CD4-positive, alpha-beta T cell treated with Interleukin-15 for 4 hours (primary cell): ENCODE measurements at places on chromosomes 12 and 14.

- no peak for DNase-seq
These were observed 22.5 kb upstream of the AKAP6 start for GRCh38 chr14:32306549-32306948.

- DNase-seq: no peak
These were observed 9.4 kb downstream of the CDCA4 start for GRCh38 chr14:105011312-105011990.

DNA sequence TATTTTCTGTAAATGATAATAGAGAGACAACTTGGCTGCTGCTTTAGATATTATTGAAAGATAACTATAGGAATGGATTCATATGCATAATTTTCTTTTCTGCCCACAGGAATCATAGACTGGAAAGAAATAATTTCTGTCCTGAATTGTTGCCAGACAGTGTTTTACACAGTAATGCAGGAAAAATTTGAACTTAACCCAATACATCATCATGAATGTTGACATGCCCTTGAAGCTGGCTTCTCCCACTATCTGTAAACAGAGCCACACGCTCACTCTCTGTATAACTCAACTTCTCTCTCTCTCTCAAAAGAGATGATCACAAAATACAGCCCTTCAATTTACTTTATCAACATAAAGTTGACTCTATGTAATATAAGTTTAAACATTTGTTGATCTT is 56.6 kb downstream of the PAX9 start:
- no peak for DNase-seq

DNA sequence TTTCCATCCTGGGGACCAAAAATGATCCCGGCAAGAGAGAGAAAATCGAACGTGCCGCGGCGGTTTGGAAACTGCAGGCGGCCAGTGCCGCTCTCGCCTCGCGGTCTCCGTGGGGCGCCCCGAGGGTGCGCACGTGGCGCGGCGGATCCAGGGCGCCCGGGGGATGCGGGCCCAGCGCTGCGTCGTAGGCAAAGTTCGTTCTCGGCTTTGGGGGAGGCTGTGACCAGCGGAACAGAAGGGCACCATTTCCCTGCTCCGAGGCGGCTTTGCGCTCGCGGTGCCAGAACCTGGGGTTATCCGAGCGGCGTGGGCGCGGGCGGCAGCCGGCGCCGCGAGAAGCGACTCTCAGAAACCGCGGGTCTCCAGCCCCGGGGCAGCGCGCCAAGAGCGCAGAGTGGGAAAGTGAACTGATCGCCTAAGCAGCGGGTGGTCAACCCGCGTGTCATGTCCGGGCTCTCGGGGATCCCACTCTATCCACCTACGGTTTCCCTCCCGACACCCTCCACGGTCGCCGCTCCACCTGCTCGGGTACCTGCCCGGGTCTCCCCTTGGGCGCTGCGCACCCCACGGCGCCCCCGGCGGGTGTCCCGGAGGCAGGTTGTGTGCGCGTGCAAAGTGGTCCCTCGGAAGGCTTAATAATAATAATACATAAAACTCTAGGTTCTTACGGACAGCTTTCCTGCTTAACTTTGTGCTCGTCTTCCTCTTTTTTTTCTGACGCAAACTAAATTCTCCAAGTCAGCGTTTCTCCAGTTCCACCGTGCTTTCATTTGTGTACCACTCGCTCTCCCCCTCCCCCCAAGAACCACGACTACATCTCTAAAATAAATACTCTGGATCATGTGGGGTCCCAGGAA is 1.2 kb downstream of the ESRRB start:
- DNase-seq: no peak

GRCh38 chr12:96520767-96521166 is 31.4 kb downstream of the CFAP54 start:
- DNase-seq: no peak

- DNase-seq: no peak
These were observed 116.0 kb upstream of the RTL1 start for GRCh38 chr14:101019541-101019940.

DNA sequence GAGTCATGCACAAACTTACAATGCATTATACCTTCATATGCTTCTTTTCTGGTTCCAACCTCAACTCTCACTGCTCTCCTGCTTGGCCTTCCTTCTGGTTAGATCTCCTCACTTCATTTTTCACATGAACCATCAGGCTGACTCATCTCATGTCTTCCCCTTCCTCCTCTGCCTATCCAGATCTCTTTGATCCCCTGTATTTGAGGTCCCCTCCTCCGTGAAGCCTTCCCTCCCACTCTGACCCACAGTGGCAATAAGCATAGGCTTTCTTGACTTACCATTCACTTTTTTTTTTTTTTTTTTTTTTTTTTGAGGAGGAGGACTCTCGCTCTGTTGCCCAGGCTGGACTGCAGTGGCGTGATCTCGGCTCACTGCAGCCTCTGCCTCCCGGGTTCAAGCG is 14.7 kb upstream of the ASIC1 start:
- no peak for DNase-seq

DNA sequence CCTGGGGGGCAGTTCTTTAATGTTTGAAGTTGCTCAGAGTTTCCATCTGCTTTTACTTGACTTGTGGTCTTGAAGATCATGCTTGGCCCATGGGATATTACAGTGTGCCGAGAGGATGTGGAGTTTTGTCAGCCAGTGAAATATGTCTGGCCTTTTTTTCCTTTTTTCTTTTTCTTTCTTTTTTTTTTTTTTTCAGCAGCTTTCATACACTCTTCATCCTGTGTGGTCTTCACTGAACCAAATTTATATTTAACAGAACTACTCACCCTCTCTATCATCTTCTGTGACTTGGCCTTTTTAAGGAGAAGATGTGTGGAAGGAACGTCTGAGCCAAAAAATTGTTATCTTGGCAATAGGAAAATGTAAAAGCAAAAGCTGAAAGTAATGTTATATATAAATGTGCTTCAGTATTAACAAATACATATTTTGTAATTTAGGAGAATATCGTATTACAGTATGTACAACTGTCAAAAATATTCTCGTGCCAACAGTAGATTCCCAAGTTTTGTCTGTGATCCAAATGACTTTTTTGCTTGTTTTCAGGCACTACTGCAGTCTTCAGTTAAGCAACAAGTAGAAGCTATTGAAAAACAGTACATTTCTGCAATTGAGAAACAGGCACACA is 200.6 kb downstream of the CCDC91 start:
- DNase-seq: no peak

DNA sequence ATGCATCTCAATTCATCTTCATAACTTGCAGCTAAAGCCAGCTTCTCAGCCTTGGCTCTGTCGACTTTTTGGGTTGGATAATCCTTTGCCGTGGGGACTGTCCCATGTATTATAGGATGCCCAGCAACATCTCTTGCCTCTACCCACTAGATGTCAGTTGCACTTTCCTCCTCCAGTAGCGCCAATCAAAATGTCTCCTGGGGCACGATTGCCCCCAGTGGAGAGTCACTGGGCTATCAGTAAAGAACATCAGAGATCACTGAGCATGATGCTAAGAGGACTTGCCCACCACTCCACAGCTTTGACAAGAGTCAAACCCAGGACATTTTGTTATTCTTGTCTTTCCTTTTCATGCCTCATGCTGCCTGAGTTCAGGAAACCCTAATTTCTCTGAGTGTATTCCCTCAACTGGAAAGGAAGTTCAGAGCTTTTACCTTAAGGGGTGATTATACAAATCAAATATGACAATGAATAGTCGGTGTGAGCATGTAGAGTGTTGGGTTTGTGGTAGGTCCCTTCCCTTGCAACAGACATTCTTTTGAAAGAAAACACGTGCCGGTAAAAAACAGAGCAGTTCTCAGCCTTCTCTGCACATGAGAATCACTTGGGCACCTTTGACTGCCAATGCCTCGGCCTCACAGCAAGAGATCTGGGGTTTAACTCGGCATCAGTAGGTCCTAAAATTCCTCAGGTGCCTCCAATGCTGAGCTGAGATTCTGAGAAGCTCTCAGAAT is 980.6 kb downstream of the VRK1 start:
- no peak for DNase-seq

- no peak for DNase-seq
These were observed 196.6 kb upstream of the DIO3 start for GRCh38 chr14:101364503-101365328.

GRCh38 chr12:2895051-2895451 is 4.4 kb downstream of the TULP3 start:
- no peak for DNase-seq

GRCh38 chr12:40827683-40828592 is 135.7 kb downstream of the CNTN1 start:
- no peak for DNase-seq

DNA sequence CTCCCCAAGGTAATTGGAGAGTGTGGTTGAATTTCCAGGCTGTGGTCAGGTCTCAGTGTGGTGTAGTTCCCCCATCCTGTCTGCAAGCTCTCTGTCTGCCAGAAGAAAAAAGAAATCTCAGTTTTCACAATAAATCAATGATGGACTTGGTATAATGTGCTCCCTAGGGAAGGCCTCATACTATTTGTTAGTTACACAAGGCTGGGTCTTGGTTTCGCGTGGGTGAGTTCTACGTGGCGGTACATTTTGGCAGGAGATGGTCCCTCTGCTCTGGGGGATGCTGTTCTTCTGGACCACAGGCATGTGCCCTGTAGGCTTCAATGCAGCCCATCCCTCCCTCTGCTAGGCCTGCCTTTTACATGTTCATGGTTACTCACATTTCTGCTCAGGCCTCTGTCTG is 206.4 kb upstream of the PELI2 start:
- no peak for DNase-seq

GRCh38 chr12:84842406-84843013 is 70.1 kb downstream of the SLC6A15 start:
- peak; percentile 12 for DNase-seq

GRCh38 chr12:65539023-65539422 is 260.5 kb downstream of the MSRB3 start:
- no peak for DNase-seq

DNA sequence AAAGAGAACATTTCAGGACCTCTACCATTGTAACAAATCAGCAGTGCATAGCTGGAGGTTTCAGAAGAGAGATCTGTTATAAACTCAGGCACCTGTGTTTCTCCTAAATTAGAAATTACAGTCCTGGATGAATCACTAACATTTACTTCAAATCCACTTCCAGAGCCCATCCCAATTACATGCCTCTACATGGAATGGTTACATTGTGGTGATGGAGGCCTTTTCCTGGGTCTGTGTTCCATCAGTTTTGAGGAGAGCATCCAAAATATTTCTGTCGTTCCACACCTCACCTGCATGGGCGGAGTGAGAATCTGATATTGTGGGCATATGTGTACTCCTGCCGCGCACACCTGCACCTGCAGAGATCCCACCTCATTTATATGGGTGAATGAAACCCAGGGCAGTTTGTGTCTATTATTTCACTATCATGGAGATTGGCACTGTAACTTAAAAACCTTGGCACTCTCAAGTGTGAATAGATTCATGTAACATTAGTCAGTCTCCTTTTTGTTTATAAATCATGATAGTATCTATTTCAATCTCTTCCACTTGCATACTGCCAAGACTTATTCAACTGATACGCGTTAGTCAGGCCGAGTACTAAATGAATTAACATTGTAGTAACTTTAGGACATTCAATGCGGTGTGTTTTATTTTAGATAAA is 215.1 kb upstream of the FAR2 start:
- no peak for DNase-seq

- DNase-seq: no peak
These were observed 53.7 kb upstream of the GNPNAT1 start for GRCh38 chr14:52845081-52845480.

DNA sequence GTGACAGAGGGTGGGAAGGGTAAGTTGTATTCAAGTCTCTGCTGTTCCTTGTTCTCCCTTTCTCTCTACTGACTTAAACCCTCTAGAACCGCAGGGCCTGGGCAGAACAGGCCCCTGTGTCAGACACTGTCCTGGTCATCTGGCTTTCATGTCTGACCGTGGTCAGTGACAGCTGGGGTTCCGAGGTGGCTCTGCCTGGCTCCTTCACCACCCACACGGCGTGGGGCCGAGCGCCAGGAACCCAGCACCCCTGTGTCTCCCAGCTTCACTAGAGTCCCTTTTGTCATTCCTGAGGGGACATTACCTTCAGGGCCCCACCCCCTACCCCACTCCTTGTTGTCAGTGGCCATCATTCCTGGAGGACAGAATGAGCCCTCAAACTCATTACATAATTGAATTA is 168.9 kb downstream of the ADGRD1 start:
- no peak for DNase-seq

DNA sequence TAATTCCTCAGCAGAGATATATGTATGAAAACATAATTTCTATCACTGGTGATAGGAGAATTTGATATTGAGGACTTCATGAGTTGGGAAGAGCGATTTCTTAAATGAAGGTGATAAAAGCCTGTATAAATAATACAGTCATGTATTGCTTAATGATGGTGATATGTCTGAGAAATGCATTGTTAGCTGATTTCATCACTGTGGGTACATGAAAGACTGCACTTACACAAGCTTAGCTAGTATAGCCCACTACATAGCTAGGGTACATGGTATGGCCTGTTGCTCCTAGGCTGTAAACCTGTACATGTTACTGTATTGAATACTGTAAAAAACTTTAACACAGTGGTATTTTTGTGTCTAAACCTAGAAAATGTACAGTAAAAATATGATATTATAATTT is 63.4 kb downstream of the ANO4 start:
- no peak for DNase-seq

DNA sequence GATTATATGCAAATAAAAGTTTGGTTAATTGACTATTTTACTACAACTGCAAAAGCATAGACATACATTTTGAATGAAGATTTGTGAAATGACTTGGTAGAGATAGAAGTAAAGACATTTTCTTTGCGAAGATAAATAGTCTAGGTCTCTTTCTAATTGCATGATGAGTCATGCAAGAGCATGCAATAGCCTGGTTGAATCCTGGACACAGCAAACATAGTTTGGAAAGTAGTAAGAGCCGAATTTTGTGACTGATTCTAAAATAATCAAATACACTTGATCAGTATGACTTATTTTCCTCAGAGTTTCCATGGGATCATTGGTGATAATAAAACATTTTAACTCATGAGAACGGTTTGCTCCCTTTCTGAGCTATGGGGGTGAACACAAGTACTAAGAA is 27.7 kb upstream of the CAND1 start:
- DNase-seq: no peak

- no peak for DNase-seq
These were observed 18.2 kb downstream of the RTN1 start for GRCh38 chr14:59852350-59852749.

DNA sequence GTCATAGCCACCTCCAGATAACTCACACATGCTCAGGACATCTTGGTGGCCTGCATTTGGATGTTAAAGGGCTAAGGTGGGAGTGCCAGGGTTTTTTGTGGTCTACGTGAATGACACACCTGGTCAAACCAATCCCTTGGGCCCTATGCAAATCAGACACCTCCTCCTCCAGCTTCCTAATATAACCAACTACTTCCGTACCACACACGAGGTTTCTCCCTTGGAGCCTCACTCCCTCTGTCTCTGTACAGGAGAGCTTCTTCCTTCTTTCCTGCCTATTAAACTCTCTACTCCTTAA is 19.6 kb downstream of the APOBEC1 start:
- no peak for DNase-seq

- no peak for DNase-seq
These were observed 38.9 kb downstream of the EML5 start for GRCh38 chr14:88753873-88754272.

DNA sequence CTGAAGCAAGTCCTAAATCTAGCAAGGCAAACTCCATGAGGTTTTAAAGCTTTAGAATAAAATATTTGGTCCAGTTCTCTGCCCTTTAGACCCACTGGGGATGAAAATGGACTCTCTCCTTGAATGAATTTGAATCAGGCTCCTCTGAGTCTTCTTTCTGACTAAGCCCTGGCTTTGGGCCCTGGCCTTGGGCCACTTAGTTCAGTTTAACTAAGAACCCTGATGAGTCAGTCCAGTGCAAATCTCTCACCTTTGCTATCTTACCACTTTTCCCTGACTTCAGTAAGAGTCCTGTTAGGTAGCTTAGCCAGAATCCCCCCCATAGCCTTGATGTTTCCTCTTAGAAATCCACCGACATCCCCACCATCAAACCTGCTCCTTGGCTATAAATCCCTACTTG is 427.5 kb downstream of the SNAPC1 start:
- no peak for DNase-seq
